Bronchial epithelial cell (primary cell): ENCODE measurements at places on chromosomes 1 and 21.
A peak's percentile ranks its signal among the peaks of the same experiment; 100 is the strongest.

- peak; percentile 68 for DNase-seq
Observed at GRCh38 chr1:25958465-25958864, 39.4 kb downstream of the PAFAH2 start.

DNA sequence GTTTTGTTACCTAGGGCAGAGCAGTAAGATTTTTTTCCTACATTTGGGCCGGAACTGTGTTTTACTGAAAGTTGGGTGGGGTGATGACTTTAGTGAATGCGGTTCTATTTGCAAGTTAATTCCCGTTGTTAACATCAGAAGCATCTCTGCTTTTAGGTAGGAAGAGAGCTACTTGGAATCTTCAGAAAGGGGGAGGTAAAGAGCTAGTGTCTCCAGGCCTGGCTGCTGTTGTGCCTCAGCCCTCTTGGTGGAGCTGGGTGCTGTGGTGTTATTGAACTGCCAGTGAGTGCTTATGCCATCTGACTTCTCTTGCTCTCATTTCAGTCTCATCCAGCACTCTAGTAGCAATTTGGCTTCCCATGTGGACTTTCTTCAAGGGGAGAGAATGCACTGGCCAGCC, 3.4 kb downstream of the KDM4A start:
- no peak for DNase-seq

GRCh38 chr1:105317976-105318375, 1568.3 kb downstream of the AMY1C start:
- DNase-seq = no peak

DNA sequence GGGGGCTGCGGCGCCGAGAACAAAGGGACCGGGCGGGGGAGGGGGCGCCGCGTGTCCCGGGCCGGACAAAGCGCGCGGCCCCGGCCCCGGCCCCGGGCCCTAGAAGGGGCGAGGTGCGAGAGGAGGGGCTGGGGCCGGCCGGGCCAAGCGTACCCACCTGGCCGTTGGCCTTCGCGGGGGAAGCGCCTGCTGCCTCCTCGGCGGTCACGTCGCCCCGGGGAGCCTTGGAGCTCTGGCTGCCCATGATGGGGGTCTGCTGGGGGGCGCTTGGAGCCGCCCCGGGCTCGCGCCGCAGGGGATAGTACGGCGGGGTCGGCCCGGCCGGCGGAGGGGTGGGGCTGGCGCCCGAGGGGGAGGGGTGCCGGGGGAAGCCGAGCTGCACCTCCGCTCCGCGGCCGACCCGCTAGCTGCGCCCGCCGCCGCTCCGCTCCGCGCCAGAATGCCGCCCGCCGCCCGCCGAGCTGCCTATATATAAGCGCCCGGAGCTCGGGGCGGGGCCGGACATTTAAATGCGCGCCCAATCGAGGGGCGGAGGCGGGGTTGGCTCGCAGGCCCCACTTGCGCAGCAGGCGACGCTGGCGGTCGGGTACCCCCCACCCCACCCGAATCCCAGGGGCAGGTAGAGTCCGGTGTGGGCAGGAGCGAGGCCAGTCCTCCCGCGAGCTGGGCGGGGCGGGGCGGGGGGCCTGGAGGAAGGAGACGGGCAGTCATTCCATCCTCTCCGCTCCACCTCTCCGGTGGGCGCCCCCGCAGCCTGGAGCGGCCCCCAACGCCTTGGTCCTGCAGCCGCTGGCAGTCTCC, at the start of gene MARCKSL1:
MARCKSL1 (minus strand) TSS at position 444 of the 801 bp plus-strand sequence; CDS start at position 244, 200 bp downstream.
- DNase-seq = peak; percentile 16

- peak; percentile 50 for DNase-seq
Observed at GRCh38 chr1:101742509-101742908, 254.2 kb downstream of the OLFM3 start.

GRCh38 chr1:107450899-107451664, 310.2 kb downstream of the NTNG1 start:
- no peak for DNase-seq

GRCh38 chr1:222454186-222454585, 93.7 kb downstream of the HHIPL2 start:
- DNase-seq = no peak

- no peak for DNase-seq
Observed at GRCh38 chr1:17130138-17130635, 10.9 kb upstream of the PADI2 start.

DNA sequence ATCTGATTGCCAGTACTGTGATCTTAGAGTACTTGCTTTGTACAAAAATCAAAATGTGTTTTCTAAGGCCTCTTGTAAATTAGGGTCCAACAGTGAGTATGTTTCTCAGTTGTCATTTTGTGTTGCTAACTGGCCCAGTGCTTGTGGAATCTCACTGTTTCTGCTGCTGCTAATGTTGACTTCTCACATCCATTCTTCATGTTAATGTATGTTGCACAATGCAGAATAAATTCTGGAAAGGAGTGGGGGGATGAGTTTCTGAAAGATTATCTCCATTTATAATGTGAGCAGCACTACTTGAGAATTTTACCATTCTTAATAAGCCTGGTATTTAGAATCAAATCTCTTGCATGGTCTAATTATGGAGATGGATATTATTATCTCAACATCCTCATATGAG, 57.9 kb downstream of the CACHD1 start:
- DNase-seq = no peak

DNA sequence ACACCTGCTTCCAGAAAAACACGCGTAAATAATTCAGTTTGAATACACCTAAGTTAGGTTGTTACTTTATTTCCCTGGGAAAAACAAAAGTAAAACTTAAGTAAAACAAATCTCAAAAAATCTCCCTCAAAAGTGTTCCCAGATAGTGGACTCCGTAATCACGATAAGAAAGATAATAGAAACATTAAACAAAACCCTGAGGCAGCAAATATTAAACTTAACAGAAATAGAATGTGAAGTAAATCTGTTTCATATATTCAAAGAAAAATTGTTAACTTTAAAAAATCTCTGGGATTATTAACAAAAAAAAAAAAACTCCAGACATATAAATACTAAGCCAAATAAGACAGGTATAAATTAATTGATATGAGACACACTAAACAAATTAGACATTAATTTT, 743.2 kb upstream of the NCAM2 start:
- DNase-seq = no peak

- peak; percentile 55 for DNase-seq
Observed at GRCh38 chr1:215146240-215146975, 63.9 kb downstream of the KCNK2 start.

DNA sequence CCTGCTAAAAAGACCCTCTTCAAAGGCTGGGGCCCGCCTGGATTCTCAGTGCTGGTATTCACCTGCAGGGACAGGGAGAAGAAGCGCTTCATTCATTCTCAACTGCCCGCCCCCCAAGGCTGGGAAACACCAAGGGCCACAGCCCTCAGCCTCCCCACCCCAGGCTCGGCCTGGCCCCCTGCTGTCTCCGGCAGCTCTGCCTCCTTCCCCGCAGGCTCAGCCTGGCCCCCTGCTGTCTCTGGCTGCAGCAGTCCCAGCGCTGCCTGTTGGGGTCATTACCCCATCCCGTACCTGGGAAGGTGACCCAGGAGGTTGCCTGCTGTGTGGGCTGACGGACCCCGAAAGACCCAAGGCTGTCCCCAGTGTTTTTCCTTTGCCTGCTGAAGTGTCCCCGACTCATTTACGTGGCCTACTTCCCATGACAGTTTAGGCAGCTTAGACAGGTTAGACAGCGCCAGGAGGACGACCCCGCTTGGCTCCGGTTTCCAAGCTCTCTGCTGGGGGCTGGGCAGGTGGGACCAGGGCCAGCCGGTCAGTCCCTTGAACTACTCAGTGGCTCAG, 22.9 kb upstream of the CLSTN1 start:
- no peak for DNase-seq

GRCh38 chr1:181134543-181135436, 46.3 kb downstream of the IER5 start:
- DNase-seq = peak; percentile 94

- no peak for DNase-seq
Observed at GRCh38 chr1:159751031-159751430, 29.7 kb upstream of the DUSP23 start.

DNA sequence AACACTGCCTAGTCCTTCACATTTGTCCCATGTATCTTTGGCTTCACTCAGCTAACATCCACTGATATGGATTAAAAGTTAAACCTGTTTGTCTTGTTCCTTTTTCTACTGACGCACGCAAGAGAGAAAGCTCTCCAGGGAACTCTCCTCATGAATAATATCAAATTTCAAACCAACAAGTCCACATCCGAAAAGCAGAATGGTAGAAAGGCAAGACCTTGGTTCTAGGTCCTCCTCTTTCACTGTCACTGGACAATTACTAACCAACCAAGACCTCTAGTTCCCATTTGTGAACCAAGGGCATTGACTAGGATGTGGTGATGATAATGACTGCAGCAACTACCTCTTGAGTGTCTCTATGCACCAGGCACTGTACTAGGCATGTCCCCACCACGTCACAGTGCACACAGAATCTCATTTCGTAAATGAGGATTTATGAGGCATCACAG, 8.4 kb downstream of the PLPP3 start:
- peak; percentile 70 for DNase-seq

GRCh38 chr21:44734841-44735240, 23.5 kb upstream of the TSPEAR start:
- DNase-seq = no peak

GRCh38 chr1:173775578-173776226, 48.8 kb upstream of the DARS2 start:
- no peak for DNase-seq

GRCh38 chr1:234164098-234164709, 209.1 kb upstream of the COA6 start:
- no peak for DNase-seq

DNA sequence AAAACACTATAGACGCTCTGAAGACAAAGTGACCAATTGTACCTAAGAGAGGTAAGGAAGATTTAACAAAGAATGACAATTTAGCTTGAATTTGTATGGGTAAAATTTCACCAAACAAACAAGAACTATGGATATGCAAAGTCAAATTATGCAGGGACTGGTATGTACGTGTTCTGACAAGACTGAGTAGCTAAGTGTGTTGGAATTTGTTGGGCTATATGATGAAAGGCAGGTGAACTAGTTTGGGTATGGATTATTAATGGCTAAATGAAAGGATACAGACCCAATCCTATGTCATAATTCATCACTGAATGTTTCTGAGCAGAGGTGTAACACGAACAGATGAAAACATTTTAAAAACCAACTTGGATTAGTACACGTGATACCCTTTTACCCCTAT, 7.6 kb downstream of the DNTTIP2 start:
- DNase-seq = peak; percentile 62

GRCh38 chr1:11955221-11955620, 20.7 kb downstream of the PLOD1 start:
- no peak for DNase-seq
